ENCODE measurements at places on chromosomes 4 and X.

DNA sequence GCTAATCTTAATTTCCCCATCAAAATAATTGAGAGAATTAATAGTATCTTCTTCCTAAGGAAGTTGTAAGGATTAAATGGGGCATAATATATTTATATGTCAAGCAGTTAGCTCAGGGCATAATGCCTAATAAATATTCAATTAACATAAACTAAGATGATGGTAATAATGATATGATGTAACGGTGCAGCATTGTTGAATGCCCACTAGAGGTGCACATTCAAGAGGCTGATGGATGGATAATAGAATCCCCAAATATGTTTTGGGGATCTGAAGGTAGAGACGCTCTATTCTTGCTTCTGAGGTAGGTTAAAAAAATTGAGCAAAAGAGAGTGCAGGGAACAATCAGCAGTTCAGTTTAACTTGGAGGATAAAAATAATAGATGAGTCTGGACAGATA lies 37.1 kb downstream of the ATOH1 start:
- DNase-seq = no peak

DNA sequence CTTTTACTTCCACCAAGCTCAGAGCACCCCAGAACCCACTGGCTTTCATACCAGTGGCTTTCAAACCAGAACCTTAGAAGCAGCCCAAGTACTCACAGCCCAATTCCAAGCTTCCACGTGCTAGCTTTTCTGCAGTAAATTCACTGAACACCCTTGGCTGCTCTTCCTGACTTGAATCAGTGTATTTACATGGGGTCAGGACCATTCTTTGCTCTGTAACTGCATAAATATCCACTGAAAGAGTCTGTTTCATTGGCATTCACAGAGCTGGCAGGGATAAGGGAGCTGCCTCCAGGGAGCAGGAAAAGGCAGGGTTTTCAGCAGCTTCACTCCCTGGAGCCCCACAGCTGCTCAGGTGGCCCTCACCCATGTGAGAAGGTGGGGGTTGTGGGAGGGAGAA lies 43.8 kb downstream of the RAI2 start:
- no peak for DNase-seq

DNA sequence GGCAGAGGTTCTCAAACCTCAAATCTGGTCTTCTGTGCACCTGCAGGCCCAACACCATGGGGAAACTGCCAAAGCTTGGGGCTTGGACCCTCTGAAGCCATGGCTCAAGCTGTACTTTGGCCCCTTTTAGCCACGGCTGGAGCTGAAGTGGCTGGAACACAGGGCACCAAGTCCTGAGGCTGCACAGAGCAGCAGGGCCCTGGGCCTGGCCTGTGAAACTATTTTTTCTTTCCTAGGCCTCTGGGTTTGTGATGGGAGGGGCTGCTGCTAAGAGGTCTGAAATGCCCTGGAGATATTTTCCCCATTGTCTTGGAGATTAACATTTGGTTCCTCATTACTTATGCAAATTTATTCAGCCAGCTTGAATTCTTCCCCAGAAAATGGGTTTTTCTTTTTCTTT lies 18.3 kb upstream of the PI4K2B start:
- no peak for DNase-seq

GRCh38 chrX:118383120-118383519 lies 37.2 kb downstream of the WDR44 start:
- DNase-seq = no peak

- DNase-seq = no peak
Measured at GRCh38 chrX:12986164-12986779, 11.4 kb downstream of the TMSB4X start.

- DNase-seq = no peak
Measured at GRCh38 chr4:1471443-1472147, 65.4 kb upstream of the NKX1-1 start.

GRCh38 chr4:102560115-102560514 lies 59.0 kb downstream of the NFKB1 start:
- DNase-seq = peak; percentile 58

DNA sequence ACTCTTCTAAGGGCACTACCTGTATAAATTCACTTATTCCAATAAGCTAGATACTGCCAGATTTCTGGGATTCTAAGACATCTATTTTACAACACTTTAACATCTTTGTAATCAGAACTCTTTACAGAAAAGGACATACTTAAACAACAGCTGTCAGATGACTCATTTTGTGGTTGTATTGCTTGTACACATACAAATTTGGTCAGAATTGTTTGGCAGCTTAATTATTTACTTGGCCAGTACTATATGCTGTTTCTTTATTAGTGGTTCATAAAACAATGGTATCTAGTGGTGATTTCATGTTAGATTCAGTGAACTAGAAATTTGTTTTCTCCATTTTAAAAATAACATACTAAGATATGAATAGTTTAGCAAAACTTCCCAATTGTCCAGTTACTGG lies 27.2 kb downstream of the PALLD start:
- peak; percentile 33 for DNase-seq

- DNase-seq = no peak
Measured at GRCh38 chr4:108172231-108172752, 3.6 kb upstream of the LEF1 start.

DNA sequence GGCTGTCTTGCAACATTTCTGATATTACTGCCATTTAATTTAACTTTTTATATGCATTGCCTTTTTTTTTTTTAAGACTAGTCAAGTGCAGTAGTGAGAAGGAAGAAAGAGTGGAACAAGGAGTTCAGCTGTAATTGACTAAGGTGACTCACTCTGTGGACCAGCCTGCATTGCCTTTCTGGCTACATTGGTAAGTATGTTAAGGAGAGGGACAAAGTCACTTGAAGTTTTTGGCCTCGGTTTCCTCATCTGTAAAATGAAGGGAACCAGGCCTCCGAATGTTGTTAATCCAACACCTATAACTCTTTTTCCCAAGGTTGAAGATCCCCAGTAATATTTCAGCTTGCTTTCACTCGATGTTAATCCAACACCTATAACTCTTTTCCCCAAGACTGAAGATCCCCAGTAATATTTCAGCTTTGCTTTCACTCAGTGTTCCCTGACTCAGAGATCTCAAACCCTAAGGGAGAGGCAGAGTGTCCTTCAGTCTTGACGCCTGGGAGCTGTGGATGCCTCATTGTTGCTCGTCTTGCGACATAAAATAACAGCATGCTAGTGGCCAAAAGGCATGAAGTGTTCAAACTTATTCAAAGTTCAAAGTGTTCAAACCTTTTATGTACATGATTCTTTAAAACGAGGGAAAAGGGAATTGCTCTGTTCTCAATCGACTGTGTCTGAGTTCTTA lies 102.0 kb downstream of the SORBS2 start:
- no peak for DNase-seq

GRCh38 chr4:100087743-100088142 lies 102.5 kb downstream of the DDIT4L start:
- DNase-seq = no peak

DNA sequence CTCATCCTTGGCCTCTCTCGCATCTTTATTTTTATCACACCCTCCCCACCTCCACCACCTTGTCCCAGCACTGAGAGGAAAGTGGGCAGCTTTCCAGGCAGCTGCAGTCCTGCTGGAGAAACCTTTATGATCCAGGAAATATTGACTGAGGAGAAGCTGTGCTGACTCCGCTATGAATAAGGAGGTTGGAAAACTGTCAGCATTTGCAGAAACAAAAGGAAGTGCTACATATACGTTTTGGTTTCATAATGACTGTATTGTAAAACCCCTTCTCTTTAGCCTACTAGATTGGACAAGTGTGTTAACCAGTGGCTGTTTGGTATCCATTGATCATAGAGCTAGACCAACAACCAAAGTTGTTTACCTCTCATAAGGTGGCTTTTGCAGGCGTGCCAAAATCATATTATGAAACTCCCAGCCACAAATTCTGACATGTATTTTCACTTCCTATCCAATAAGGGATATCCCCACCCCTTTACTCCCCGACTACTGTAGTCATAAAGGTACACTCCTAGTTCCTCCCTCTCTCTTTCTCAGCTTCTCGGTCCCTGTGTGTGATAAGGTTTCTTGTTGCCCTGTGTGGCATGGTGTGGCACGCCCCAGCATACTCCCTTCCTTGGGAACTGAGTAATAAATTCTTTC lies 88.4 kb downstream of the GPR143 start:
- peak; percentile 65 for DNase-seq

DNA sequence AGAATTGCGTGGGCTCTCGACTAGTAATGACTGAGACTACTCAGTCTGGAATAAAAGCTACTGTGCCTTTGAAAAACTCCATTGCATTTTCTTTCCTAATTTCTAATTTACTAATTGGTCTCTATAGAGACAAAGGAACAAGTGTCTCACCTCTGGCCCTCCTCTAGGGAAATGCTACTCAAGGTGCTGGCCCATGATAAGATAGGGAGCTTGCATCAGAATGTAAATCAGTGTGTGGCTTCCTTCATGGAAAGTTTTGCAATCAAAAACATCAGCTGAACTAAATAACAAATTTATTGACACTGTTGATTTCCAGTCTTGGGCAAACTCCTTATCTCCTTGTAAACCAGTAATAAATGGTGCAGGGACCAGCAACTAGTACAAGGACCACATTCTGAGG lies 81.8 kb downstream of the SRPX start:
- no peak for DNase-seq

DNA sequence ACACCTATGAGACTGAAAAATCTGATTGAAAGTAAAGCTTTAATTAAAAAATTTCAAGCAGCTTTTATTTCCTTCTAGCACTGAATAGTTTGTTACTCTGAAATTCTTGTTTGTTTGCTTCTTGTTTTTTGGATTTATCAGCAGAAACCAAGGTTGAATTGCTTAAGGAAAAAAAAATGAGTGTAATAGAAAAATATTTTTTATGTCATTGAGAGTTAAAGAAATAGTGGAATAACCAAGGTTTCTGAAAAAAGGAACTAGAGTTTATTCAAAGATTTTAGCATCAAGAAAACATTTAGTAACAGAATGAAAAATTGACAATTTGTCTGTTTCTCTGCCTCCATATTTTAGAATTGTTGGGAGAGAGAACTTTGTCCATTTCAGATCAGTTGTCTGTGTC lies 1852.2 kb downstream of the PCDH7 start:
- DNase-seq = no peak

All from suppressor macrophage treated with lipopolysaccharide for 4 hours (primary cell).